ENCODE measurements at places on chromosomes 6 and 20.

DNA sequence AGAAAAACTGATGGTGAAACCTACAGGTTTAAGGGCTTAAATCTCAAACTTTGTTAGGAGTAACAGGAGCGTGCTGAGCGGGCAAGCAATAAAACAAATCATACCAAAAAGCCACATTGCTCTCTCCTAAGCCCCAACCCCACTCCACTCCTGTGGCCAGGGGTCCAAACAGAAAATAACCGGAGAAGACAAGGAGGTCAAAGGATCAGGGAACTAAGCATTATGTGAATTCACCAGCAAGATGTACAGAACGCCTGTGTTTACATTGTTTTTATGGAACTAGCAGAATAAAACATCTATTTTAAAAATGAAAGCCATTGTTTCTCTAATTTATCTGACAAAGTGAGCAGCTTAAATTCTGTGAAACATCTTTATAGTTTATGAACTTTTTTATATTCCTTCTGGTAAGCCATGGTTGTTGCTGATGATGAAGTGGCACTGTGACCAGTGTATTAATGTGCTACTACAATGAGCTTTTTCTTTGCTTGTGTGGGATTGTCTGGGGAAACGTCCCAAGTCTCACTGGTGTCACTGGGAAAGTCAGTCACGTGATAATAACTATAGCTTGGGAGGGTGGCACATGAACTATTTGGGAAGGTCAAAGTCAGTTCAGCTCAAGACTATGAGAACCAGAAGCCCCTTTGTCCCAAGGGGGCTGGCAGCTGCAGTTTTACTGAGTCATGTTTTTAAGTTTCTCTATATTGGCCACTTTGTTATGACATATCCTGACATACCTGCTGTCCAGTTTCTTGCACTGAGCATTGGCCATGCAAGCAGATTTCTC lies 9.8 kb downstream of the FAM210B start:
- DNase-seq = no peak

GRCh38 chr6:100901582-100901981 lies 20.5 kb upstream of the ASCC3 start:
- no peak for DNase-seq

DNA sequence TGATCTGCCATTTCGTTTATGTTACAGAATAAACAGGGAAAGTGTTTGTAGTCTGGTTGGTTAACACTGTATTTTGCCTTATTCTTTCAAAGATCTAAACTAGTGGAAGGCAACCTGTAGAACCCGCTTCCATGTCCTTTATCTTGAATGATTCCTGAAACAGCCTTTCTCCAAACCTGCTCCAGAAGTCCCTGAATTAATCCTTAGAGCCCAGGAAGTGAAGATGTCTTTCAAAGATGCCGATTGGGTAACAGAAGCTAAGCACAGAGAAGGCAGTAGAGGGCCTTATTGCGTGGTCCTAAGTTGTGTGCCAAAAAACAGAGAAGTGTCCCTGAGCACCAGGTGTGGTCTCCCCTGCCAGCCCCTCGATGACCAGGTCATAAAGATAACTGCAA lies 19.2 kb upstream of the ZSCAN16 start:
- DNase-seq = no peak

GRCh38 chr6:12420626-12421025 lies 130.5 kb downstream of the EDN1 start:
- no peak for DNase-seq

DNA sequence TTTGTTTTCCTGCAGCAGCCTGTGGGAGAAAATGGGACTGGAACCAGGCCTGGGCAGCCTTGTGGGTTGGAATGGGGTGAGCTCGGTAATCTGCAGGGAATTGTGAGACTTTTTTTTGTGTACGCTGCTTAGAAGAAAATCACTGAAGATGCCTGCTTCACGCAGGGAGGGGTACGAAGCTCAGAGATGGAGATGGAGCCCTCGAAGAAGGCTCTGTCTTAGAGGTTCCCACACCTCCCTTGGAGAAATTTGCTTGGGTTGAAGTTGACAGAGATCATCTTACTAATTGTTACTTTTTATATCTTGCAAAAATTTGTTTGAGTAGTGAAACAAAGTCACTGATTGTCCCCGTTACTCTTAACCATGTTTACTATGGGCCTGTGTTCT lies 894 bp downstream of the PYGB start:
- DNase-seq = no peak

DNA sequence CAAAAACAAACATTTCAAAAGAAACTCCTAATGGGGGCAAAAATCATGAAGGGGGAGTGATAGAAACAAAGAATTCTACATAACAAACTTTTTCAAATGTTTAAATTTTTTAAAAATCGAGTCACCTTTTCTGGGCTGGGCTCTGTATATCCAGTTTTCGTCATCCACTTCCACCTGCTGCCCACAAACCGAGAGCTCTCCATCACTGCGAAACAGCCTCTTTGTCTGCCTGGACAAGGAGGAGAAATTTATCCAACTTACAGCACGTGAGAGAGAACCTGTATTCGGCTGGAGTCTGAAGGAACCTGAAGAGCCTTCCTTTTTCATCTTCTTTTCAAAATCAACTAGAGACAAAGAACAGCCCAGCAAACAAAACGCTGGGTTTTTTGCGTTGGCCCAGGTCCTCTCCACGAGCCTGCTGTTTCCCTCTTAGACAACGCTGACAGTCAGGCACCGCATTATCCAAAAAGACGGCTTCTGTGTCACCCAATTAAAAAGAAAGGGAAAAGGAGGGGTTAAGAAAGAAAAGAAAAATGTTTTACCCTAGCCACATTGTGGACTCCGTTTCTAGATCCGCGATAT lies 72.4 kb upstream of the NHSL1 start:
- no peak for DNase-seq

DNA sequence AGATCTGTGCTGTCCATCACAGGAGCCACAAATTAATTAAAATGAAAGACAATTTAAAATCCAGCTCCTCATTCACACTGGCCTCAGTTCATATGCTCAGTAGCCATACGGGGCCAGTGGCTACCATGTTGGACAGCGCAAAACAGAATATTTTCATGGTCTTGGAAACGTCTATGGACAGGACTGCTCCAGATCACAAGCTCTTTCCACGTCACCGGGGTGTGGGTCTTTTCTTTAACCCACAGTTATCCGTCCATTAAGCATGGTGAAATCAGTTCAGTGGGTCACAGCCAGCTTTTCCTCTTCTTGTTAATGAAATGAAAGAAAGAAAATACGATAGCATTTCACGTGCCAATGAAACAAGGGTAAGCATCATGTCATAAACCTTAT lies 24.1 kb downstream of the GFOD1 start:
- no peak for DNase-seq

DNA sequence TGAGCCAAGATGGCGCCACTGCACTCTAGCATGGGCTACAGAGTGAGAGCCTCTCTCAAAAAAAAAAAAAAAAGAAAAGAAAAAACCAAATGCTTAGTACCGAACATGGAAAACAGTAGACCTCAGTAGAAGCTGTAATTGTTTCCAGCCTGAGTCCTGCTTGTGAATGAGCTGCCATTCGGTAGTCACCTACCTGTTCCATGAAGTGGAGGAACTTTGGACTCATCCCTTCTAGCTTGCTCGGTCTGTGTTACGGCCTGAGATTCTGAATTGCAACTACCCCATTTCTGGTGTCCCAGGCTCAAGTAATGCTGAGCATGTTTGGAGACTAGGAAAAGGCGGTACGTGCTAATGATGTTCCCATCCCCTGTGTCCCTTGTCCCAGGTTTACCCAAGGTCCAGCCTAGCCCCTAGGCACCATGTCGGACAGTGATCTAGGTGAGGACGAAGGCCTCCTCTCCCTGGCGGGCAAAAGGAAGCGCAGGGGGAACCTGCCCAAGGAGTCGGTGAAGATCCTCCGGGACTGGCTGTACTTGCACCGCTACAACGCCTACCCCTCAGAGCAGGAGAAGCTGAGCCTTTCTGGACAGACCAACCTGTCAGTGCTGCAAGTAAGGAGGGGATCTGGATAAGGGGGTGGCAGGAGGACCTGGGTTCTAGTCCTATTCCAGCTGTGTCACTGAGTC lies 5.1 kb downstream of the TGIF2 start:
- DNase-seq = no peak

- no peak for DNase-seq
Observed at GRCh38 chr6:160132776-160133338, 11.2 kb downstream of the SLC22A1 start.

DNA sequence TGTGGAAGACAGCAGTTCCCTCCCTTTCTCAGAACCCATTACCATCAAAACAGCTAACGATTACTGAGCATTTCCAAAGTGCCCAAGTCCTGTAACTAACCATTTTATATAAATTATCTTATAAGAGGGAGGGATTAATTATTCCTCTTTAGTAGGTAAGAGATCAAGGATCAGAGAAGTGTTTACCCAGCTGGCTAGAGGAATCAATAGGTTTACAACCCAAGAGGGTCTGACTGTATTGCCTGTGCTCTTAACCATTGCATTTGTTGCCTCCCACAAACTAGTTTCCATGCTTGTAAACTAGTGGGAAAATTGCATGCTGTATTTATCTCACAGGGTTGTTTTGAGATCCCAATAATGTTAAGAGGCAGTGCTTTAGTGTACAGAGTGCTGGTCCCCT lies 3.7 kb upstream of the DBNDD2 start:
- DNase-seq = no peak

GRCh38 chr6:40689185-40689584 lies 102.0 kb upstream of the LRFN2 start:
- no peak for DNase-seq

GRCh38 chr6:12875051-12875450 lies 158.5 kb downstream of the PHACTR1 start:
- DNase-seq = no peak

GRCh38 chr6:69593706-69594105 lies 203.1 kb downstream of the LMBRD1 start:
- no peak for DNase-seq

- no peak for DNase-seq
Observed at GRCh38 chr6:53582963-53583362, 38.1 kb upstream of the GCLC start.

DNA sequence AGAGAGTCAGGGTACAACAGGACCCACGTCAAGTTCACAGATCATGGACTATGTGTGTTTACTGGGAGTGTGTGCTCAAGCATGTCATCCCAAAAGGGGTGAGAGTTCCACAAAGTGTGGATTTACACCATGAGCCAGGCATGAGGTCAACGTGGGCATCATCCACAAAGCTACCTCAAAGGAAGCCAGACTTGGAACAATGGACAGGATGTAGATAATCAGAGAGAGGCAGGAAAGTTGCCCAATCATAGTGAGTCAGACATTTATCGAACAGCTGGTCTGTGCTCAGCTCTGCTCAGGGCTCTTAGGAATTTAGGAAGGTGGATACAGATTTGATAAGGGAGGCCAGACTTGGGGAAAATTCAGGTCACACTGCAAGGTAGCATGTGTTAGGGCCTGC lies 317.2 kb upstream of the CDYL start:
- DNase-seq = no peak

GRCh38 chr20:42795111-42795695 lies 394.5 kb downstream of the PTPRT start:
- DNase-seq = no peak

DNA sequence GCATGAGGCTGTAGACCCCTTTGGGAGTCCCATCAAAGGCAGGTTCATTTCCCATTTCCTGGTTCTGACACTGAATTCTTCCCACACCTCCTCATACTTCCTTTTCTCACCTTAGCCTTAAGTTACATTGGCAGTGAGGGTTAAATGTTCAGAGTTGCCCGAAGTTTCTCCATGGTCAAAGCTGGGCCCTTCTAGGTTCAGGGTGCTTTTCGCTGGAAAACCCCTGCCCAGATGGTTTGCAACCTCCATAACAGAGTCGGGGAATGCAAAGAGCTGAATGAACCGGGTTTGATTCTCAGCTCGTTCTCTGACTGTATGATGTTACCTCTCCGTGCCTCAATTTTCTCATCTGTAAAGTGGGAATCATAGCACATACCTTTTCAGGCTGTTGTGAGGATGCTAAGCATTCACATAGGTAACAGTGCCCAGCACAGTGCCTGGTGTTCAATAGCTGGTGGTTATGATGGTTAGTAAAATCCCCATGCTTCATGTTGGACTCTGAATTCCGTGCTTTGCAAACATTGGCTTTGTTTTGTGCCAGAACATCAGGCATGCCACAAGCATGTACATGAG lies 149.8 kb downstream of the NFATC2 start:
- no peak for DNase-seq

DNA sequence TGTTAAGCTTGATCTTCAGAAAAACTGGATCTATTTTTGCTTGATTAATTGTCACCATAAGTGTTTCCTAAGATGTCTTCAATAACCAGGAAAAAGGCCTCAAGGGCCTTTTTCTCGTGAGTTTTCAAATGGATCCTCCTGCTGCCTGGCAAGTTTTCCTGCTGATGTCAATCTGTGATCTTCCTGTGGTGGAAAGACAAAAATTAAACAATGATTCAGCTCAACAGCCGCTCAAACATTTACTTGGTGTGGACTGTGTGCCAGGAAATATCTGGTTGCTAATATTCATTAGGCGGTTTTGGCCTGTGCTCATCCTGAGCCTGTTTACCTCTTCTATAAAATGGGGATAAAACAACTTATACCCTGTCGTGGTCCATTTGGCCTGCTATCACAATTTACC lies 35.4 kb upstream of the SSTR4 start:
- no peak for DNase-seq

- no peak for DNase-seq
Observed at GRCh38 chr6:1838604-1839213, 229.0 kb downstream of the FOXC1 start.

GRCh38 chr6:134426623-134427022 lies 108.7 kb upstream of the SGK1 start:
- DNase-seq = no peak

DNA sequence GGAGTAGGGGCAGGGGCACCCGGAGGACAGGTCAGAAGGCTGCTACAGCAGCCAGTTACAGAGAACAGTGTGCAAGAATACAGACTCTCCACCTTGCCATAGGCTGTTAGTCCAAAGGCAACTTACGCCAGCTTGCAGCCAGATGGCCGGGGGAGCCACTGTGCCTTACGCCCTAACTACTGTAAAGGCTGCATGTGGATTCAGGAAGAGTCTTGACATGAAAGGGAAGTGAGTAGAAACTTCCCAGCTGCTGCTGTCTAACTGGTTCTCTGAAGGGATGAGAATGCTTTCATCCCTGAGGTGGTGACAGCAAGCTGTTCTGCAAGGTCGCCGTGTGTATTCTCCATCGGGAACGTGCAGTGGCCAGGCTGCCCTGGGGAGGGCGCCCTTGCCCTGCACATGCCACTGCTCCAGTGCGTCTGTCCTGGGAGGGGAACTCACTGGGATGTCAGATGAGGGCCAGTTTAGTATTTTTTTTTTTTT lies 46.1 kb downstream of the LYRM4 start:
- DNase-seq = peak; percentile 11

- no peak for DNase-seq
Observed at GRCh38 chr6:19479551-19479950, 357.6 kb upstream of the ID4 start.

GRCh38 chr20:3406481-3407039 lies 909 bp downstream of the DNAAF9 start:
- peak; percentile 1 for DNase-seq

DNA sequence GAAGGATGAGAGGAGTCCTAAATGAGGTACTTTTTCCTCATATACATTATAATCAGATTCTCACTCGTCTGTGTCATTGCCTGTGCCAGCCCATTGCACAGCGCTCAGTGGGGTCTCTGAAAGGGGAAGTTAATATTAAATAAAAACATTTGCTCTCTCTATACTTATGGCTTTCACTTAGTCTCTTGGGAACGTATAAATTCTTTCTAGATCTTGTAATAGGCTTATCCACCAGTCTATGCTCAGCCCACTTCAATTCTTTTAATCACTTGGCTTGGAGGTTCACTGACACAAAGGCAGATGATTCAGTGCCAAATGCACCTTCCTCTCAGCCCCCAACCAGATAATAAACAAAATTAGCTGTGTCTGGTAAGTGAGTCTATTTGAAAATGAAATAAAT lies 164.3 kb upstream of the OGFRL1 start:
- no peak for DNase-seq

Measured in CD4-positive, alpha-beta T cell treated with Interleukin-1 beta for 1 hour (primary cell).